Breast epithelium (tissue), 4 donors: ENCODE measurements at places on chromosomes 4 and X. TPM values are rescaled to one million over a fixed set of nuclear protein-coding genes. Genes with fewer than 3 reads are reported as not detected.

CT47A7 gene
- not detected for total RNA-seq

GSTCD gene
- total RNA-seq, result 18.7 TPM

CLCN4 gene
- 2.9 TPM for total RNA-seq

KLKB1 gene
- 0.33 TPM for total RNA-seq

NDNF gene
- total RNA-seq, result 2.6 TPM

TMPRSS11F gene
- not detected for total RNA-seq

NKX3-2 gene
- not detected for total RNA-seq

TXK gene
- 1.6 TPM for total RNA-seq

PCDH10 gene
- total RNA-seq, result 0.44 TPM

S100P gene
- 0.98 TPM for total RNA-seq

JCHAIN gene
- 700 TPM for total RNA-seq

STATH gene
- total RNA-seq, result not detected

SORCS2 gene
- 0.80 TPM for total RNA-seq

TMEM144 gene
- total RNA-seq, result 44.2 TPM

AFAP1 gene
- total RNA-seq, result 16.6 TPM

MAGEA1 gene
- total RNA-seq, result not detected

NUDT6 gene
- total RNA-seq, result 8.2 TPM

MAP3K15 gene
- not detected for total RNA-seq

FAM53A gene
- 4.6 TPM for total RNA-seq

RBMXL3 gene
- not detected for total RNA-seq

MND1 gene
- total RNA-seq, result 0.64 TPM

ELK1 gene
- total RNA-seq, result 21.0 TPM

ARMCX1 gene
- total RNA-seq, result 28.5 TPM

METTL14 gene
- total RNA-seq, result 72.4 TPM

RS1 gene
- total RNA-seq, result not detected

PLAC1 gene
- total RNA-seq, result not detected

DNAAF6 gene
- total RNA-seq, result not detected

TLR3 gene
- total RNA-seq, result 4.3 TPM

TREX2 gene
- total RNA-seq, result 1.9 TPM

NHSL2 gene
- 9.2 TPM for total RNA-seq

HTATSF1 gene
- 53.4 TPM for total RNA-seq
